ENCODE measurements at places on chromosomes 16 and 17. TPM values are rescaled to one million over a fixed set of nuclear protein-coding genes. Genes with fewer than 3 reads are reported as not detected.

HBQ1 gene
- total RNA-seq, result not detected

C1QTNF1 gene
- 326 TPM for total RNA-seq

SRCIN1 gene
- 8.8 TPM for total RNA-seq

MYH8 gene
- total RNA-seq, result not detected

DNA sequence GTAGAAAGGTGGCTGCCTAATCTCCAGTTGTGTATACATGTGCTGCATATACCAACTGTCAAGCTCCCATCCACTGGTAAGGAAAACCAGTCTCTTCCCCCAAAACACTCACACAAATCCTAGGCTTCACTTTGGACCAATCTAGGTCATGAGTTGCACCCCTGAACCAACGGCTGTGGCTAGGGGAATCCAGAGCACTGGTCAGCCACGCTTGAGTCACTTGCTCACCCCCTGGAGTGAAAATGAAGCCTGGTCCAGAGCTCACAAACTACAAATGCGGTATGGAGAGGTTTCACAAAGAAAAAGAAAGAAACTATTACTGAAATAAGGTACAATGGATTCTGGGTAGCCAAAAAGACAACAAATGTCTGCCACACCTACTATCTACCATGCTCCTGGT, 66.1 kb upstream of the NLK start:
- no peaks in the 10 kb centered on the region for H3K4me1 ChIP-seq
- no peak for DNase-seq
- no peak overlapping the region for H3K27ac ChIP-seq

GRCh38 chr17:4908711-4909496, 6.0 kb upstream of the CHRNE start:
- H3K4me1 ChIP-seq, result no peaks in the 10 kb centered on the region
- no peaks in the 10 kb centered on the region for H3K27me3 ChIP-seq

- no peaks in the 10 kb centered on the region for H3K4me1 ChIP-seq
- H3K27me3 ChIP-seq, result no peaks in the 10 kb centered on the region
- H3K36me3 ChIP-seq, result no peaks in the 10 kb centered on the region
- H3K4me3 ChIP-seq, result no peak overlapping the region
- H3K27ac ChIP-seq, result no peak overlapping the region
- DNase-seq, result no peak
These were observed 19.1 kb upstream of the LCMT1 start for GRCh38 chr16:25092441-25092840.

DNA sequence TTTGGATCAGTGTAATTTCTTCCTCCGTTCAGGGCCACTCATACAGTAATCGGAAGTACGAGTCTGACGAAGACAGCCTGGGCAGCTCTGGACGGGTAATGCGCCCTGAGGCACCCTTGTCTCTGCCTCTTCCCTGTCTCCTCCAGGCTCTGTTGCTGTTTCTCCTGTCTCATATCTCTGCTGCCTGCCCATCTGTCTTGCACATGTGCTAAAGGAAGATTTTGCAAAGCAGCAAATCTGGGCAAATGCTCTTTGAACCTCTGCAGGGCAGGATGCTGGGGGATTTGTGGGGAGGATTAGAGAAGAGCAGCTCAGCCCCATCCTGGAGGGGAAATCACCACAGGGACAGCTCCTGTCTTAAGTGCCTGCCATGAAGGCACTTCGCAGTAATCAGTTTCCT, 32.4 kb upstream of the POLR3E start:
- no peaks in the 10 kb centered on the region for H3K4me1 ChIP-seq
- H3K27ac ChIP-seq, result no peak overlapping the region
- H3K27me3 ChIP-seq, result no peaks in the 10 kb centered on the region
- H3K4me3 ChIP-seq, result no peak overlapping the region

DNA sequence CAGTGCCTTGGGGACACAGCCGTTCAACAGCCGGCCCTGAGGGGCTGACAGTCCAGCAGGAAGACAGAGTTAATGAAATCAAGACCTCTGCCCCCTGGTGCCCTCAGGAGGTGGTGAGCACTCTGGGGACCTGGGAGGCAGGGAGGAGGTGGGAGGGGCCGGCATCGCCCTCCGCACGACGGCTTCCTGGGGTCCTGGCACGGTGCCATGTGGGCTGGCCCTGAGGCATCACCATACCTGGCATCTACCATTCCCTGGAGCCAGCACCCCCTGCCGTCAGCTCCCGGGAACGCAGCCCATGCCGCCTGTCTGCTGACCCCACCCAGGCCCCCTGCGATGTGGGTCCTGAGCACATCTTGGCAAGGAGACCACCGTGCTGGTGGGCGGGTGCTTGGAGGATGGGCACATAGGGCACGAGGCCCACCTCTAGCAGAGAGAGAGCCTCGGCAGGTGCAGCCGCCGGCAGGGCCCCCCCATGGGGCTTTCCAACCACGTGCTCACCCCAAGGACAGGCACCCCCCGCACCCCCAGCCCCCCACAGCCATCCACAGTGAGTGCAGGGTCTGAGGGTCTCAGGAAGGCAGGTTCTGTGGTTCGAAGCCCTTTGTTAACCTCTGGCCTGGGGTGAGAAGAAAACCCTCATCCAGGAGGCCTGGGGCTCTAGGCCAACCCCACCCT, 52.5 kb downstream of the ZFPM1 start:
- no peak for DNase-seq
- H3K4me3 ChIP-seq, result no peak overlapping the region
- peaks cover 4% of the 10 kb centered on the region for H3K4me1 ChIP-seq
- H3K27ac ChIP-seq, result no peak overlapping the region

DNA sequence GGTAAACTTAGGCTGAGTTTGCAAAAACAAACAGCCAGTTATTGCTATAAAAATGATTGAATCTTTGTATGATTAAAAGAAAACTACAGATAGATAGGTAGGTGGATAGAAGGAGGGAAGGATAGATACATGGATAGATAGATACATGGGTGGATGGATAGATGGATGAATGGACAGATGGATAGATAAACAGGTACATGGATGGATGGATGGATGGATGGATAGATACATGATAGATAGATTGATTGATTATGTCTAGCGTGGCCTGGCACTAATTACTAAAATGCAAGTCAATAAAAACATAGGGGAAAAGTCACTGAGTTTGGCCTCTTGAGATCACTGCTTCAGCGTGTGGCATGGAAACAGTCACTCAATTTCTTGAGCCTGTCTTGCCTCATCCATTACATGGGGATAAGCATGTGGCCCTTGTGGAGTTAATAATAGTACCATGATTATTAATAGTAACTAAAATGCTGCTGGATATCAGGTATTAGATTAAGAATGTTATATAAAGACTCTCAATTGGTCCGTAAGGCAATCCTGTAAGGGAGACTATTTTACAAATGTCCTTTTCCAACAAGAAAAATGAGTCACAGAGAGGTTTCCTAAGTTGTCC, 184.9 kb downstream of the HS3ST3A1 start:
- H3K36me3 ChIP-seq, result no peaks in the 10 kb centered on the region
- no peaks in the 10 kb centered on the region for H3K4me1 ChIP-seq
- no peak overlapping the region for H3K27ac ChIP-seq
- no peak overlapping the region for H3K4me3 ChIP-seq
- no peaks in the 10 kb centered on the region for H3K27me3 ChIP-seq

- H3K27me3 ChIP-seq, result no peaks in the 10 kb centered on the region
- H3K4me3 ChIP-seq, result no peak overlapping the region
- no peaks in the 10 kb centered on the region for H3K36me3 ChIP-seq
- no peak for DNase-seq
- no peak overlapping the region for H3K27ac ChIP-seq
These were observed 12.9 kb upstream of the NLRC3 start for GRCh38 chr16:3589991-3590701.

GRCh38 chr16:67674851-67675578, 8.4 kb downstream of the C16orf86 start:
- DNase-seq, result no peak
- H3K4me3 ChIP-seq, result no peak overlapping the region
- H3K27ac ChIP-seq, result peak overlapping the region; percentile 76
- no peaks in the 10 kb centered on the region for H3K27me3 ChIP-seq

GRCh38 chr16:83418565-83418964, 389.2 kb upstream of the HSBP1 start:
- H3K36me3 ChIP-seq, result no peaks in the 10 kb centered on the region
- no peak overlapping the region for H3K27ac ChIP-seq
- no peak overlapping the region for H3K4me3 ChIP-seq
- no peak for DNase-seq

DNA sequence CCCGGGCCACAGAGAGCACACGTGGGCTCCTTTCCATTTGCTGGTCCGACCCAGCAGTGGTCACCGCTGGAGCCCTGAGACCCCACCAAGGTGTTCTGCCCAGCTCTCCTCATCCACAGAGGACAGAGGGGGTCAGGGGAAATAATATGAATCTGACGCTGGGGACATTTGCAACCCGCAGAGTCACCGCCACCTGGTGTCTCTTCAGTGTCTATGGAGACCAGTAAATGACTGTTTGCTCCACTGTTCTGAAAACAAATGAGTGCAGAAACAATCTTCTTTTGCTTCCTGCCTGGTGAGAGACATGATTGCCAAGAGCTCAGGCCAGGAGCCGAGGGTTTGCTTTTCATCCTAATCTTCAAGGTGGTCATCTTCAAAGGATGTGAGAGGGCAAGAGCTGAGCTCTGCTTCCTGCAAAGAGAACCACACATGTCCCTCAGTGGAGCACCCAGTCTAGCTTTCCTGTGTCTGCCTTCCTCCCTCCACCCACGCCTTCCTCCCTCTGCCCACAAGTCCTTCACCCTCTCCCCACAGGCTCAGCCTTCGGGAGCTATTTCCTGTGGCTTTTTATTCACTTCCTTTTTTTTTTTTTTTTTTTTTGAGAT, 14.7 kb upstream of the KLHDC4 start:
- H3K4me1 ChIP-seq, result no peaks in the 10 kb centered on the region
- H3K36me3 ChIP-seq, result no peaks in the 10 kb centered on the region
- DNase-seq, result no peak

DNA sequence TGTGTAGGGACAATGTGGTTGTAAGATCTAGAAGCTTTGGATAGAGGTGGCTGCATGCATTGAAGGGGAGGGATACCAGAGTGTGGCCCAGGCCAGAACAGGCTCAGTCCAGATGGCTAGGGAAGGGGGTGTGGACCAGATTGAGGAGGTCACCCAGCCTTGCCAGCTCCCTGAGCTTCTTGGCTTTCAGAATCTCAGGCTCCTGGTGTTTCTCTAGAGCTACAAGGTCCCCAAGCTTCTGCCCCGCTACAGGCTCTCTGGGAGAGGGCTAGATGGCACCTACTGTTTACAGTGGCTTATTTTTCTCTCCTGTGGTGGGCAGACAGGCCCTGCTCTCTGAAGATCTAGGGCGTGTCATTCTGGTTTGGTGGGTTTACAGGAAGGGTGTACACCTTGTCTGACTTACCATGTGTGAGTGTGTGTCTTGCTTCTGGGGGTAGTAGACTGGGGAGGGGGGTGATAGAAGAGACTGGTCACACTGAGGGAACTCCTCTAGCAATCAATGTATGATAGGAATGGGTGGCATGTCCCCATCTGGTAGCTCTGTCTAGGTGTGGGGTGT, 1.1 kb downstream of the RARA start:
- H3K4me1 ChIP-seq, result peaks cover 79% of the 10 kb centered on the region
- peak; percentile 2 for DNase-seq
- H3K27ac ChIP-seq, result peak overlapping the region; percentile 94
- H3K36me3 ChIP-seq, result no peaks in the 10 kb centered on the region
